ENCODE measurements at places on chromosomes 3 and 15.

DNA sequence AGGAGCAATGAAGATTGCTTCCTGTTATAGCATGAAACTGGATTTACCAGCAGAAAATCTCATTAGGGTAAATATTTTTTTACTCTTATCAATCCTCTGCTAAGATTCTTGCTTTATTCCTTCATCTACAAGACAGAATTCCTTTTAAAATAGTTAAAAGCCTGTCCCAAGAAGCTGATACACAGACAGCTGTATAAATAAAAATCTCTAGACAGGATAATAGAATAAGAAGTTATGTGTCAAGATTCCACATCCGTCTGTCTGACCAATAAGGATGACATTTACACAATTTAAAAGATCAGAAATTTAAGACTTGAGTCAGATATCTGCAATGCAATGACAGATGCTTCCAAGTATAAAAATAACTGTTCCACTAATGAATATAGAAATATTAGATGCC, 57.6 kb downstream of the SSR3 start:
- DNase-seq: no peak

- DNase-seq: no peak
Observed at GRCh38 chr3:170493712-170494182, 75.1 kb downstream of the CLDN11 start.

- no peak for DNase-seq
Observed at GRCh38 chr3:148227534-148227933, 470.2 kb upstream of the AGTR1 start.

- no peak for DNase-seq
Observed at GRCh38 chr3:26799679-26800317, 177.2 kb downstream of the LRRC3B start.

DNA sequence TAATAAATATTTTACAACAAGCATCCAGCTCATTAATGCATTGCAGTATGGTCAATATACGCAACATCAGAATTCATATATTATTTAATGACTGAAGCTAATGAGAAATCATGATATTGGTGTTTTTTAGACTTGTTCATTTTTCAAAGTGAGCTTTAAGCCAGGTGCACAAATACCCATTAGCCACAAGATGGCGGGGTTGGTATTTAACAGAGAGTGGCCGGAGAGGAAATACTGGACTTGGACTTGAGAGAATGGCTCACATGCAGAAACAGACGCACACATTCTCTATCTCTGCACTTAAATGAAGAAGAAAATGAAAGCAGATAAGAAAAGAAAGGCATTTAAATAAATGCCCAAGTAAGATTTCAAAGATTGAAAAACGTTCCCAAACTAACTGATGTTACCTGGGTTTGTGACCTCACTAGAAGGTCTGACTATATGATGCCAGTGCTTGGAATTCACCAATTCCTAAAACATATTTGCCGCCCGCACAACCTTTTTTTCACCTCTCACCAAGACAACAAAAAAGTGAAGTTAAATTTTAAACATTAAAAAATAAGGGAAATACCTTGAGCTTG, 21.2 kb upstream of the CRBN start:
- peak; percentile 15 for DNase-seq

GRCh38 chr3:23915537-23916108, 1.2 kb downstream of the NKIRAS1 start:
- DNase-seq: no peak

- no peak for DNase-seq
Observed at GRCh38 chr15:95470997-95471689, 859.4 kb upstream of the NR2F2 start.

- DNase-seq: no peak
Observed at GRCh38 chr3:151538456-151539393, 77.9 kb upstream of the IGSF10 start.

DNA sequence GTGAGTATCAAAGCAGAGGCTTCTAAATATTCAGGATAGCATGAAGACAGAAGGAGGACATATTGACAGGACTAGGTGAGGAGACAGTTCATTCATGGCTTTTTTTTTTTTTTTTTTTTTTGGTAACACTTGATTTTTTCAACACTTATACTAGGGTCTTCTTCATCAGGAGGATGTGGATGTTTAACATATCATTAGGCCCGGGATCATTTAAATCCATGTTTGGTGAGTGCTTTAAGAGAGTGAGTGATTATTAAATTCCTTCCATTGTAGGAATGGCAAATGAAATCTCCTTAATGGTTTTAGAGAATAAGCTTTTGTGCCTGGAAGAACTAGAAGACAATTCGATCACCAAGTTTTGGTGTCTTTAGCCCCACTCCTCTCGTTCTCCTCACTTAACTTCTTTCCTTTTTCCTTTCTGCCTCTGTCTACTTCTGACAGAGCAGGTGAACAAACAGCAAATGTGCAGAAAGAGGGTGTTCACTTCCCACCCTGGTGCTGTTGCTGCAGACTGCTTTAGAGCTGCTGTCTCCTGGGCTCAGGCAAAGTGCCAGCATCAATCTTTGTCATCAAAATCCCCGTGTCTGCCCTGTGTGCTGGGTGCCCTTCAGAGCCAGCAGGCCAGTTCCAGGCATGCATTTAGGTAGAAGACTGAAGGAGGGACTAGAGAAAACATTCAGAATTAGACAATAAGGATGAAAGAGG, 35.6 kb upstream of the RAB11A start:
- DNase-seq: peak; percentile 30
